Activated CD8-positive, alpha-beta memory T cell treated with anti-CD3 and anti-CD28 coated beads for 1 hour (primary cell): ENCODE measurements at places on chromosomes 5 and 9.

DNA sequence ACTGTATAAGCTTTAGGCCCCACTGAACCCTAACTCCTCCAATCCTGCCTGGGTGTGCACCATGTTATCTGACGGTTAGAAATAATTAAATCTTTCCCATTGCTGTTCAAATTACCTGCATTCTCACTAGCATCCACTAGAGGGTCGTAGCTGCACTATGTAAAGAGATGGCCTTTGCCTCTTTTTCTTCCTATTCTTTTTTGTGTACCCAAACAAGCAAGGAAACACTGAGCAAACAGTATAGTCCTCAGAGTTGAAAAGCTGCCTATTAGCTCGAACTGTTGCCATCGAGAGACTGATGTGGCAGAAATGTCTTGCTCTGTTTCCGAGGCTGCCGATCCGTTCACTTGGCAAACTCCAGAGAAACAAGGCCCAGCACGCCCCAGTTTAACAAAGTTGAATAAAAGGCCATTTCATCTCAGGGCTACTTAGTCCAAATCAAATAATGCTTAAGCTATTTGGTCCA, 163.8 kb upstream of the TRPM3 start:
- DNase-seq: no peak

DNA sequence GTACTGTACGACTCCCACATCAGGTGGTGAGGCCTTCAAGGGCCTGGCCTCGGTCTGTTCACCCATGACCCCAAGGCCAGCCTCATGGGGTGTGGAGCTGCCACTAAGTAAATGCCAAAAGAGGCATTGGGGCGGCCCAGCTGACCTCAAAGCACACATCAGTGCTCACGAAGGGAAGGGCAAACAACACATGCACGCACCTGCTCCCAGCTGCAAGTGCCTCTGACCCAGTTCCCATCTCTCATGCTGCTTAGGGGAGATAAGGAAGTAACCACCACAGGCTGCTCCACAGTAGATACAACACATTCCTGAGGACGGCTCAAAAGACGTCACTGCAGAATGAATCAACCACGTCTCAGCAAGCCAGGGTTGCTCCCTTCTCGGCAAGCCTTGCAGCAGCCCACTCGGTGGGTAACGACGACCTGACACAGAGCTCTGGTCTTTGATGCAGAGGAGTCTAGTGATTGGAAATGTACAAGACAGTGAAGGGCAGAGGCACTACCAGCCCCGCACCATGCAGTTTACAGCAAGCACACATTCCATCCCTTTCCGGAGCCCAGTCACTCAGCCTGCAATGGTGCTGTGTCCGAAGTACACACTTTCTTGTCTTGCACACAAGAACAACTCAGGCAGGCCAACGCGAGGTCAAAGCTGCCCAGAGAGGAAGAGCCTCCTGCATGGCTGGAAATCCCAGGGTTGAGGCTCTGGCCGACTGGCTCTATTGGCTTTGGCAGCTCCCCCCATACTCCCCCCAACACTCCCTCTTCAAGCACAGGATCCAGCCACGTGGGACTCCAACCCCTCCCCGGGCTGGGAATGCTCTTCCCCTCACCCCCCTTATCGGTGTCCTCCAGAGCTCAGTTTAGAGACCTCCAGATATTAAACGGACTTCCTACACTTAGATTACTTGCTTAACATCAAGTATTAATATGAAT, 31.8 kb downstream of the FABP6 start:
- DNase-seq: no peak

DNA sequence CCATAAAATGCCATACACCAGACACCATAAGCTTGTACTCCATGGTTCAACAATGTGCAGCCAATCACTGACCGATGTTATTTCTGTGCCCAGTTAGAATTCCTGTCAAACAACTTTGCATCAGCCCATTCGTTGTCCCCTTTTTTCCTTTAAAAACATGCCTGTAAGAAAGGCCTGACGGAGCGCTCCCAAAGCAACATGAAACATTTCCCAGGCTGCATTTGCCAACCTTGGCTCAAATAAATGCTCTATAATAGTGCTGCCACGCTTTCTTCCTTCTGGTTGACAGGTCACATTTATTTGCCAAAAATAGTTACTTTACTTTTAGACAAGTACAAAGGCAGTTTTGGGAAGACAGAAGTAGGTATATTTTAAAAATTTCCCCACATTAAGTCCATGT, 735.6 kb upstream of the PTPRD start:
- no peak for DNase-seq

DNA sequence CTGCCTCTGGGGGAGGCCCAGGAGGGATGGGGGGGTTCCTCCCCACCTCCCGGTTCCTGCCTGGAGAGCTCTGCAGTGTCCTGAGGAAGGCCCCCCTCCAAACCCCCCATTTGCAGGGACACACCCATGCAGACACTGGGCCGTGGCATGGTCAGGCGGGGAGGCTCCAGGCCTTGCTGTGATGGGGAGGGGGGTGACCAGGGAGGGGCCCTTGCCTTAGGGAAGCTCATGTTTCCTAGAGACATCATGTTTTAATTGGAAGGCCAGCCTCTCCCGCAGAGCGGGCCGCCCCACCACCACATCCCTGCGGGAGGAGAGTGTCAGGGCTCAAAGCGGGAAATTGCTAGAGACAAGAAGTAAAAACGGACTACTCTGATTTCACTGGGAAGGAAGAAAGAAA, 12.0 kb downstream of the PRRX2 start:
- no peak for DNase-seq

GRCh38 chr5:14082973-14083372, 60.2 kb upstream of the TRIO start:
- no peak for DNase-seq

GRCh38 chr5:143349177-143349576, 54.3 kb downstream of the NR3C1 start:
- DNase-seq: no peak

- no peak for DNase-seq
Observed at GRCh38 chr5:78610163-78610583, 38.4 kb downstream of the LHFPL2 start.

GRCh38 chr9:105661011-105661410, 1.2 kb upstream of the TAL2 start:
- DNase-seq: no peak

- no peak for DNase-seq
Observed at GRCh38 chr9:571066-571465, 270.4 kb upstream of the DMRT1 start.

DNA sequence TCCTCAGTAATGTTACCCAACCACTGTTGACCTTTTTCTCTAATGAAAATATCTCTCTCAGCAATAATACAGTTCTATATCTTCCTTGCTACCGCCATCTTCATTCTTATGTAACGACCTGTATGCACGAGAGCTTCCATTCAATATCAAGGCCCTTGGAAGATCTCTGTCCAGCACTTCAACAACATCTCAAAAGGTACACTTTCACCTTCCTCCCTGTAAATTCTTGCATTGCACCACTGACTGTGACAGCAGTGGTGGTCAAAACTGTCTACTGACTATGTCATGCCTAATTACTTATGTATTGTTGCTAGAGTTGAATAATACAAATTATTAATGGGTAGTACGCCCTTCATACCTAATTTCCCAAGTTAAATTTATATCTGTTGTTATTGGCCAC, 53.3 kb downstream of the ANXA1 start:
- DNase-seq: no peak

GRCh38 chr9:71885467-71885866, 25.5 kb downstream of the ABHD17B start:
- DNase-seq: no peak

GRCh38 chr5:134273642-134274395, 47.9 kb upstream of the PPP2CA start:
- no peak for DNase-seq

DNA sequence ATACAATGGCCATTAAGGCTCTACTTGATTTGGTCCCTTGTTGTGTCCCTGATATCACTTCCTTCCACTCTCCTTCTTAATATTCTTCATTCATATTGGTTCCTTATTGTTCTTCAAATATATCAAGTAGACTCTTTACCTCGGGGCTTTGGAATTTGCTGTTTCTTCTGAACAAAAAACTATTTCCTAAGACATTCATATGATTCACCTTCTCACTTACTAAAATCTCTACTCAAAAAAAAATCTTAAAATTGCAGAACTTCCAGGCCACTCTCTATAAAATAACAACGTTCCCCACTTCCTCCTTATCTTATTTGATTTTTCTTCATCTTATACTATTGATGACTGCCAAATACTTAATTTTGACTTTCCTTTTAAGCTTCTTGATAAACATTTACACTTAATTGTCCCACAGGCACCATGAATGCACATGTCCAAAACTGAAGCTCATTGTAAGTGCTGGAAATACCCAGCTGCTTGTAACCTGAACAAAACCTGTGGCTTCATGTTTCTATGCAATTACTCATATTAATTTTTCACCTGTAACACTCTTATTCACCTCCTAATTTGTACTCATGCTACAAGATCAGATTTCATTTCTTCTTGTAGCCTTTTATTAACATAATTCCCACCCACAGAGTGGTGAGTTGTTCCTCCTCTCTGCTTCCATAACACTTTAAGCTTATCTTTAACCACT, 58.4 kb upstream of the NUDT12 start:
- no peak for DNase-seq

DNA sequence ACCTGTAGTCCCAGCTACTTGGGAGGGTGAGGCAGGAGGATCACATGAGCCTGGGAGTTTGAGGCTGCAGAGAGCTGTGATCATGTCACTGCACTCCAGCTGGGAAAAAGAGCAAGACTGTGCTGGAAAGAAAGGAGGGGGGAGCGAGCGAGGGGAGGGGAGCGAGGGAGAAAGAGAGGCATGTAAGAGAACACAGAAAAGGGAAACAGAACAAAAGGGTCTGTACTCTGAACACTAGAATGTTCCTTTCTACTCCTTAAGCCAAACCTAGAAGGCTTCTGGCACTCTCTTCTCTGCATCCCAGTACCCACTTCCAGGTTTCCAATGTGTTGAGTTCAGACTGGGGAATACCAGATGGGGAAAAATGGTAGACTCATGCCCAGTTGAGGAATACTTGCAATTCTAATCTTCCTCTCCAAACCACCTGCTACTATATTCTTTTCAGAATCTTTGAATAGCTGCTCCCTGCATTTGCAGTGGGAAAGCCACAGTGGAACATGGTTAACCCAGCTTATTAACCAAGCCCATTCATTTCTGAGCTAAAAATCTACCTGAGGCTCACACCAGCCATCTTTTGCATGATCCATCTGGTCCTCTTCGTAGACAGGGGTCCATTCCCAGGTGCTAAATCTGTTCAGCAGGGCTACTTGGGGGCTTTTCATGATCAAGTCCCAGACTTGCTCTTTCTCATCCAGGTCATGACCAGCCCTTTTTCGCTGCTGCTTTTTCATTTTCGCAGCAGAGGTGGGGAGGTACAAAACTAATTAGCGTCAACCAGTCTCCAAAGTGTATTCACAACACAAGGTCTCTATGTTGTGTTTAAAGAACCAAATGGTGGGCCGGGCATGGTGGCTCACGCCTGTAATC, 34.9 kb downstream of the SEMA4D start:
- no peak for DNase-seq

DNA sequence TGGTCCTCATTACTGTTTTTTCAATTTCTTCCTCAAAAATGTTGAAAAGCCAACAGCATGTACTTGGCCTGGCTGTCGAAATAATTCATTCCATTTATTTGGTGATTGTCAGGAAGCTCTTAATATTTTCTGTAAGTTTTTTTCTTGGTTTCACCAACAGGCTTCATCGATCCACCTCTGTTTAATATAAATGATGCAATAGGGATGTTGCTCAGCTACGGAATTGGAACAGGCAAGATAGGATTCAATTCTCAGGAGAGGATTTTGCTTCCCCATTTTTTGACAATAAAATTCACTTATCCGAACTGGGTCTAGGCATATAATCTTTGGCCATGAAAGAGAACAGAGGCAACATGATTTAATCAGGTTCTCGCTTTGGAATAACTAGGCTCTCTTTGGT, 30.8 kb downstream of the C5 start:
- no peak for DNase-seq

DNA sequence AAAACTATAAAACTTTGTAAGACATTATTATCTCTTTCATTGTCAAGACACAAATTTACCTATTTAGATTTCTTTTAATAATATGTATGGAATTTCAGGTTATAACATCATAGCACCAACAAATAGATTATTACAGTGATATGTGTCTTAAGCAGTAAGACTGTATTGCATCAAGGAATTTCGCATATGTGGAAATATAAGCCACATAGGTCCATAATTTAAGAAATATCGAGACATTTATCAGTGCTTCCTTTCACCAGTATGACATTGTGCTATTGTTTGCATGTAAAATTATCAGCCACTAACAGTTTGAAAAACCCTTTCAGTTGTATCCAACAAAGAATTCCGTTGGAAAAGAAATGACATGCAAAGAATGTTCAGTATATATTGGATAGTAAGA, 186.7 kb upstream of the RASA1 start:
- DNase-seq: no peak

DNA sequence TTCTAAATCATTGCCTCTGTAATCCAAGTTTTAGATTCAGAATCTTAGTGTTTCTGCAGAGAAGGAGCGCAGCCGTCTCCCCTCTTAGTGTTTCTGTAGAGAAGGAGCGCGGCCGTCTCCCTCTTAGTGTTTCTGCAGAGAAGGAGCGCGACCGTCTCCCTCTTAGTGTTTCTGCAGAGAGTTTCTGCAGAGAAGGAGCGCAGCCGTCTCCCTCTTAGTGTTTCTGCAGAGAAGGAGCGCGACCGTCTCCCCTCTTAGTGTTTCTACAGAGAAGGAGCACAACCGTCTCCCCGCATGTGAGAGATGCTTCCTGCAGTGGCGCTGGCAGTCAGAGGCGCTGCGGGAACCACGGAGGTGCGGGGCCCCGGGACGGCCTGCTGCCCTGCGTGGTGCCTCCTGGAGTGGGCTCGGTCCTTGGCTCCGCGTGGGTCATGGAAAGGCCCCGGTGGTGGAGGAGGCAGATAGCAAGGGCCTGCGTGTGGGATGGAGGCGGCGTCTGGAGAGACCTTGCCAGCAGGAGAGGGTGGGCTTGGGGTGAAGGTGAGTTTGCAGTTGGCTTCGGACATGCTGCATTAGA, 10.9 kb downstream of the CEP72 start:
- no peak for DNase-seq

- DNase-seq: no peak
Observed at GRCh38 chr5:152405145-152405544, at the start of gene NMUR2. Gene NMUR2, minus strand, starts transcription at chr5:152405279. Its CDS starts 166 bp downstream, at chr5:152405113.

DNA sequence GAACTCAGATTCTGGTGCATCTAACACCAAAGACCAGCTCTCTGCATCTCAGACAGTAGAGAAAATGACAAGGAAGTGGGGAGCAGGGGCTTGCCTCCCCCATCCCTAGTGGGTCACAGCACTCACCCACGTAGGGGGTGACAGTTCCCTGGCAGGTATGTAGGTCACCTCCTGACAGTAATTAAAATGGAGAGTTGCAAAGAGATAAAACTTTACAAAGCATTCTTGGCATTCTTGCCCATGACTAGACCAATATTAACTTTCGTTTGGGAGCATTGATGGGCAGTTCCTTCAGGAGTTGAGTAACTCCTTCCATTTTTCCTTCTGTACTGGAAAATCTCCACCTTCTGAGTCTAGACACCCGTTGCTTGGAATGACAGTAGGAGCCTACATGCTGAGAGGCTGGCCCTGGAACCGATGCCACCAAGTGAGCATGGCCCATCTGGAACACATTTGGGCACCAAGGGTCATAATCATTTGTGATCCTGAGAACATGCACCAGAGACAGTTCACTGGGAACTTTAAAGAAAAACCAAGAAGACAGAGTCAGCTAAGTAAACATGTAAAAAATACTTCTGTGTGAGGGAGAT, 81.5 kb upstream of the MSX2 start:
- DNase-seq: no peak
